ENCODE measurements at places on chromosomes 3 and 15.

DNA sequence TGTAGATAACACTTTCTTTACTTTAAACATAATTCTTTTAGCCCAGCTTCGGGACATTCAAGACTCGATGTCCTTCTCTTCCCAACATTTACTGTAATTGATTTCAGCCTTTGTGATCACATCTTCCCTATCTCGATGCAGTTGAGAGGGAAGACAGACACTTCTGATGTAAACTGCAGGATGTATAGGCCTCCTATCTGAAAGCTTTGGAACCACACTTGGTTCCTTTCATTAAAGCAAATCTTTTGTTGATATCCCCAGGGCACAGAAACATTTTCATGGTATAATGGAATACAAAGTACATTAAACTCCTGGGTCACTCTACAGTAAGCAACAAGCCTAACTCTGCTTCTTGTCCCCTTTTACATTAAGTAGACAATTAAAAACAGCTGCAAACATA lies 6.4 kb downstream of the GRM7 start:
- DNase-seq, result no peak

DNA sequence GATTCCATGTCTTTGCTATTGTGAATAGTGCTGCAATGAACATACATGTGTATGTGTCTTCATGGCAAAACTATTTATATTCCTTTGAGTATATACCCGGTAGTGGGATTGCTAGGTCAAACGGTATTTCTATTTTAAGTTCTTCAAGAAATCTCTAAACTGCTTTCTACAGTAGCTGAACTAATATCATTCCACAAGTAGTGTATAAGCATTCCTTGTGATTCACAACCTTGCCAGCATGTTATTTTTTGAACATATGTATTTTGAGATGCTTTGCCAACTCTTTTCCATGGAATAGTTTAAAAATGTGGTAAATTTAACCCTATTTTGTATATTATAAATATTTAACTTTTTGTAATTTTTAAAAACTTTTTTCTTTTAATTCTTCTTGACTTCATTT lies 592.7 kb upstream of the NAALADL2 start:
- no peak for DNase-seq

- no peak for DNase-seq
Observed at GRCh38 chr3:153289334-153289808, 127.3 kb downstream of the RAP2B start.

DNA sequence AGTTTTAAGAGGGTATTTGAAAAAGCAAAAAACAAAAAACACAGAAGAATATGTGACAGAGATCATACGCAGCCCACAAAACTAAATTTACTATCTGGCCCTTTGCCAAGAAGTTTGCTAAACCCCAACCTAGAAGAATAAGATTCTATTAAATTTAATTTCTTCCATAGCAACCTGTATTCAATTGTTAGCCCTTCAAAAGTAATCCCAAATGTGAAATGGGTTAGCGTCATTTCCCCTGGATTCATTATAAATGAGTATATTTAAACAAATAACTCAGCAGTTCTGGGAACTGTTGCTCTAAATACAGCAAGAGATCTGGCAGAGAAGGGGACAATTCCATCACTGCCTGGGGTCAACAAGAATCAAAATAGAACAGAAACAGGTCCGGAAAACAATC lies 56.8 kb downstream of the CERS3 start:
- DNase-seq, result no peak

DNA sequence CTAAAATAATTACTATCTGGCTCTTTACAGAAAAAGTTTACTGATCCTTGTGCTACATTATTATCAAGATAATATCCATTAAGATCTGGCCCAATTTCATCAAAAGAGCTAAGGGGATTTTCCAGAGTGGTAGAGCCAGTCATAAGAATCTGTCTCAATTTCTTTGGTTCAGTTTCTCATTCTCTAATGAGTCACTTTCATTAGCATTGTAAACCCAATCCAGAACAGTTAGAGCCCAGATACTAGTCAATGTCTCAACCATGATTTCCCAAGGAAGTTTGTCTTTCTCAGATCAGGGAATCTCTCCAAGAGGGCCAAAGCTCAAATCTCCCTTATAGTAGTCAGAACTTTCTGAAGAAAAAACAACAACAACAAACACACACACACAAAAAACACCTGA lies 131.1 kb upstream of the PPP2R3A start:
- DNase-seq, result no peak

Measured in CD4-positive, alpha-beta T cell treated with Interferon alpha-2 for 1 hour (primary cell).